ENCODE measurements at places on chromosomes 13 and 19. TPM values are rescaled to one million over a fixed set of nuclear protein-coding genes. Genes with fewer than 3 reads are reported as not detected.

- no peak overlapping the region for H3K4me3 ChIP-seq
- H3K4me1 ChIP-seq, result no peaks in the 10 kb centered on the region
- no peak overlapping the region for H3K27ac ChIP-seq
- no peaks in the 10 kb centered on the region for H3K27me3 ChIP-seq
- peaks cover 46% of the 10 kb centered on the region for H3K36me3 ChIP-seq
Measured at GRCh38 chr19:44010468-44010867, 7.7 kb downstream of the ZNF230 start.

GRCh38 chr13:110789871-110790270 is 76.4 kb downstream of the ING1 start:
- H3K27me3 ChIP-seq, result no peaks in the 10 kb centered on the region
- no peaks in the 10 kb centered on the region for H3K4me1 ChIP-seq
- no peaks in the 10 kb centered on the region for H3K36me3 ChIP-seq
- H3K27ac ChIP-seq, result no peak overlapping the region

GRCh38 chr19:42216653-42217519 is 591 bp downstream of the DEDD2 start:
- peak overlapping the region; percentile 78 for H3K4me3 ChIP-seq
- no peaks in the 10 kb centered on the region for H3K27me3 ChIP-seq
- no peak for DNase-seq
- peak overlapping the region; percentile 89 for H3K27ac ChIP-seq
- H3K36me3 ChIP-seq, result no peaks in the 10 kb centered on the region
- H3K4me1 ChIP-seq, result peaks cover 10% of the 10 kb centered on the region

The FUT3 gene
- 25.1 TPM for polyA plus RNA-seq

The DNAJB1 gene
- 72.2 TPM for polyA plus RNA-seq

- H3K36me3 ChIP-seq, result peaks cover 2% of the 10 kb centered on the region
- no peak overlapping the region for H3K27ac ChIP-seq
- no peak for DNase-seq
- H3K4me1 ChIP-seq, result peaks cover 13% of the 10 kb centered on the region
Measured at GRCh38 chr13:32448972-32449371, 21.0 kb upstream of the N4BP2L1 start.

The C19orf73 gene
- 4.3 TPM for polyA plus RNA-seq

DNA sequence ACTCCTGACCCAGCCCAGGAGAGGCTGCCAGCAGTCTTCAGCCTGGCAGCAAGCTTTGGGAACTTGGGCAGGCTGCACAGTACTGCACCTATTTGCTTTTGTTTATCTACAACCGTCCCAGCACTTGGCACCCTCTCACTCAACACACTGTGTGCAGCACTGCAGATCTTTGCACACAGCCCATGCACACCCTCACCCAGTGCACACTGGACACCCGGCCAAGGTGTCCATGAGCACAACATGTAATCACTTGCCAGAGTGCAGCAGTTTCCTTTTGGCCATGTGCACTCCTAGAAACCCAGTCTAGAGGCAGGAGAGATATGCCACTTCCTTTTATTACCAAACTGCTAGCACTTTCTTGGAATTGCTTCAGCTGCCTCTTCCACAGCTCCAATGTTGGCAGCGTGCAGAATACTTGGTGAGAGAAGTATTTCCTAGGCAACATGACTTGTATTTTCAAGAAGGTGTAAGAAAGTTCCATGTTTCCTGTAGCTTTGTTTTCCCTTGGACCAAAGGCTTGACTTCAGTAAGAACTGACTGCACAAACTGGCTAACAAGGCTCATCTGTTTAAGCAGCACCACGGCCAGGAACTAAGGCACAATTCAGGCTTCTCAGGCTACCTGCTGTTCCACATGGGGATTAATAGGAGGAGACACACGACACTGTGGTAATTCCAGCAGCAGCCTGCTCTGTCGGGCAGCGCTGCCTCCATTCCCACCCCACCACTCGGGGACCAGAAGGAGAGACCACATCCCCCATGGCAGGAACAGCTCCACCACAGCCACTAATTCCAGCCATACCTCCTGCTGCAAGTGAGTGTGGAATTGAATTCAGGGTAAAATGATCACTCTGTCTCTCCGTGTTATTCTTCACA is 15.3 kb downstream of the ATP7B start:
- peaks cover 12% of the 10 kb centered on the region for H3K4me1 ChIP-seq
- peak overlapping the region; percentile 62 for H3K27ac ChIP-seq
- no peaks in the 10 kb centered on the region for H3K36me3 ChIP-seq
- peak; percentile 79 for DNase-seq
- no peak overlapping the region for H3K4me3 ChIP-seq

DNA sequence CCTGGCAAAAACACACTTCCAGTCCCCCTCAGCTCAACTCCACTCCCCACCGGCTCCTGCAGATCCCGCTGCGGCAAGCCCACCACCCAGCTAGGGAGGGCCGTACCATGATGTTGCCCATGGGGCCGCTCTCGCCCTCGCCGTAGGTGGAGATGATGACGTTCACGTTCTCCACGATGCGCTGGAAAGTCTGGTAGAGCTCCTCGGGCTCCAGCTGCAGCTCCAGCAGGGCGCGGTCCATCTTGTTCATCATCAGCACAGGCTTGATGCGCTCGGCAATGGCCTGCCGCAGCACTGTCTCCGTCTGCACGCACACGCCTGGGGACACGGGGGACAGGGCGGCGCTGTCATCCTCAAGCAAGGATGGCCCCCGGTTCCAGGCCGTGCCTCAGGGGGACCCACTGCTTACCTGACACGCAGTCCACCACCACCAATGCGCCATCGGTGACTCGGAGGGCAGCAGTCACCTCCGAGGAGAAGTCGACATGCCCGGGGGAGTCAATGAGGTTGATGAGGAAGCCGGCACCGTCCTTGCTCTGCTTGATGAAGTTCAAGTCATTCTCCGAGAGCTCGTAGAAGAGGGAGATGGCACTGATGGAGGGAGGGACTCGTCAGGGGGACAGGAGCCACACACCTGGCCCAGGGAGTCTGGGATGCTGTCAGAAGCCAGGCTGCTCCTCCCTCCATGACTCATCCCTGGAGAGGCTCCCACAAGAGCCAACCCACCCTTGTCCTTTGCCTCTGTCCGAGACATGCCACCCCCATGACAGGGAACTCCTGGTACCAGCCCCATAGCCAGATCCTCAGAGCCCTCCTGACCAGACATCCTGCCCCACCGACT is 2.3 kb downstream of the EEF2 start:
- H3K36me3 ChIP-seq, result peaks cover 60% of the 10 kb centered on the region
- no peaks in the 10 kb centered on the region for H3K27me3 ChIP-seq
- H3K4me1 ChIP-seq, result peaks cover 25% of the 10 kb centered on the region
- H3K27ac ChIP-seq, result no peak overlapping the region
- no peak for DNase-seq

The EBPL gene
- polyA plus RNA-seq, result 92.7 TPM

The BEST2 gene
- polyA plus RNA-seq, result not detected

DNA sequence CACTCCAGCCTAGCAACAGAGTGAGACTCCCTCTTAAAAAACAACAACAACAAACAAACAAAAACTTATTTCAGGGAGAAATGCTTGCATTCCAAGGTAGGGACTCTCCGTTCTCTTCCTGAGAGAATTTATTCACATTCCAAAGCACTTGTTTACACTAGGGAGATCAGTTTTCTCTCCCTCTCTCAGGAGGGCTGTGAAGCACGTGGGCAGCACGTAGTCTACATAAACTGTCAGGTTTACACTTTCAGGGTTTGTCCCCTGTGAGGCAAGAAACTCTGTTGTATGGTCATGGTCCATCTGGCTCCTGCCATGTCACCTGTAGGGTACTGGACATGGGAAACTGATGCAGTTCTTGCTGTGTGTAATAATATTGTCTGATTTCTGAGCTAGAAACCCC is 31.6 kb downstream of the WDR87 start:
- H3K4me1 ChIP-seq, result no peaks in the 10 kb centered on the region
- H3K27me3 ChIP-seq, result no peaks in the 10 kb centered on the region
- H3K27ac ChIP-seq, result no peak overlapping the region
- no peaks in the 10 kb centered on the region for H3K36me3 ChIP-seq
- no peak overlapping the region for H3K4me3 ChIP-seq
- DNase-seq, result no peak

DNA sequence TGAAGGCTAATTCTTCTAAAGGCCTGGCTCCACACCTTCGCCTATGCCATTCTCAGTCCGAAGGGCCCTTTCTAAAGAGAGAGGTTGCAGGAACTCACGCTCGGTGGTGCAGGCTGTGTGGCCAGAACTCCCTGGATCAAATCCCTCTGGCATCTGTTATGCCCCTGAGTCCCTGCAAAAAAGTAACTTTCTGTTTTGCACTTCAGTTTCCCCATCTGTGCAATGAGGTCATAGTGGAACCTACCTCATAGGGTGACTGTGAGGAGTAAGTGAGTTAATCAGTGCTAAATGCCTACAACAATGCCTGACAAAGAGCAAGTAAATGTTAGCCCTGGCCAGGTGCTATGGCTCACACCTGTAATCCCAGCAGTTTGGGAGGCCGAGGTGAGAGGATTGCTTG is 7.3 kb downstream of the IGSF23 start:
- H3K27ac ChIP-seq, result no peak overlapping the region
- no peaks in the 10 kb centered on the region for H3K27me3 ChIP-seq
- no peaks in the 10 kb centered on the region for H3K4me1 ChIP-seq
- H3K36me3 ChIP-seq, result no peaks in the 10 kb centered on the region

GRCh38 chr19:35288906-35289305 is 3.1 kb upstream of the MAG start:
- H3K4me3 ChIP-seq, result no peak overlapping the region
- H3K4me1 ChIP-seq, result peaks cover 8% of the 10 kb centered on the region
- DNase-seq, result no peak
- H3K27ac ChIP-seq, result no peak overlapping the region
- H3K27me3 ChIP-seq, result no peaks in the 10 kb centered on the region

The KLF1 gene
- polyA plus RNA-seq, result 0.61 TPM

DNA sequence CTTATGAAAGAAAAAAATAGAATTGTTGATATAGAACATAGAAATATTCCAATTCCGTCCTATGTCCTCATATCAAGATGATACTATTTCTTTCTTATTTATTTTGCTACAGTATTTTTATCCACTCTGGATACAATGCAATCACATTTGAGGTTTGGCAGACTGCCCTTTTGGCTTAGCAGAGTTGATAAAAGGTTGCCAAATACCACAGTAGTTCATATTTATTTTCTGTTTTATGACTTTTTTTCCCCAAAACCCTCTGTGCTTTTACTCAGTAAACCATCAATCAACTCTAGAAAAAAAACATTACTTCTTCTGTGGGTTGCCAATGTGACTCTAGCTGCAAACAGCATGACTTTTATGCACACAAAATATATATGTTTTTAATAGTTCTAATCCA is 424.5 kb downstream of the PCDH9 start:
- H3K4me3 ChIP-seq, result no peak overlapping the region
- no peak overlapping the region for H3K27ac ChIP-seq
- H3K4me1 ChIP-seq, result no peaks in the 10 kb centered on the region
- no peaks in the 10 kb centered on the region for H3K36me3 ChIP-seq
- H3K27me3 ChIP-seq, result no peaks in the 10 kb centered on the region

DNA sequence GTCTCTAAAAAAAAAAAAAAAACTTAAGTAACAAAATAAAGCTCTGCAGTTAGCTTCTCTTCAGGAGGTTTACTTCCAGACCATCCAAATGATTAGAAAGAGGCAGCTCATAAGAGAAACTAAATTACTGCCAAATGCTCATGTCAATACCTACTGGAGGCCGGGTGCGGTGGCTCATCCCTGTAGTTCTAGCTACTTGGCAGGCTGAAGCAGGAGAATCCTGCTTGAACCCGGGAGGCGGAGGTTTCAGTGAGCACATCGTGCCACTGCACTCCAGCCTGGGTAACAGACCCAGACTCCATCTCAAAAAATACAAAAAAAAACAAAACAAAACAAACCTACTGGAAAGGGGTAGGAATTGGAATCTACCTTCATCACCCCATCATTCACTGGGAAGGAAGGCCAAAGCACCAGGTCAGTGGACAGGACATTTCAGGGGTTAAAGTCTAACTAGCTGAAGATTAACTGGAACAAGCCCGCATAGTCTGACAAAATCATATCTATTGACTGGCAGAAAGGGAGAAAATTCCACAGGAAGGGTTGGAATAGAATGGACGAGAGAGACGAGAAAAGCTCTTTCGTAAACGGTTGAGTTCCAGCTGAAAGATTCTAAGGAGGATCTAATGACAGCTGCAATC is 1.3 kb downstream of the ZFP14 start:
- peaks cover 2% of the 10 kb centered on the region for H3K36me3 ChIP-seq
- H3K27me3 ChIP-seq, result no peaks in the 10 kb centered on the region
- peak overlapping the region; percentile 20 for H3K27ac ChIP-seq
- H3K4me1 ChIP-seq, result no peaks in the 10 kb centered on the region
- DNase-seq, result no peak
- H3K4me3 ChIP-seq, result no peak overlapping the region

The CYP4F3 gene
- polyA plus RNA-seq, result 1.4 TPM

The SLC1A6 gene
- polyA plus RNA-seq, result not detected

DNA sequence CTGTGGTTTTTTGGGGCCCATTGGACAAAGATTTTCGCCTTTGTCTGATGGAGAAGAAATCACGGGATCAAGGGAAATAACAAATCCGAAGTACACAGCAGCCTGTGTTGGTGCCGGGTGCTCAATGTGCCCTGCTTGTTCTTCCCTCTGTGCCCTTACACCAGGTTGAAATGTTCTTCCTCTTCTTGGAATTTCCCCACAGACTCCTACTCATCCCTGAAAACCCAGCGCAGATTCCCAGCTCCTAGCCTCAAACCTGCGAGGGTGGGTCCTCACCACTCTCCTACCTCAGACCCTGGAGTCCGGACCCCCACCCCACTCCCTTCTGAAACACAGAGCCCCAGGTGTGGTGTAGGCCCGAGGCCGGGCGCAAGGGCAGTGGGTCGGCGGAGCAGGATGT is 4.9 kb upstream of the ACP4 start:
- no peaks in the 10 kb centered on the region for H3K4me1 ChIP-seq
- no peaks in the 10 kb centered on the region for H3K36me3 ChIP-seq
- H3K27me3 ChIP-seq, result peaks cover 6% of the 10 kb centered on the region
- no peak overlapping the region for H3K27ac ChIP-seq
